CD4-positive, alpha-beta memory T cell (primary cell): ENCODE measurements at places on chromosomes 7 and 10.

DNA sequence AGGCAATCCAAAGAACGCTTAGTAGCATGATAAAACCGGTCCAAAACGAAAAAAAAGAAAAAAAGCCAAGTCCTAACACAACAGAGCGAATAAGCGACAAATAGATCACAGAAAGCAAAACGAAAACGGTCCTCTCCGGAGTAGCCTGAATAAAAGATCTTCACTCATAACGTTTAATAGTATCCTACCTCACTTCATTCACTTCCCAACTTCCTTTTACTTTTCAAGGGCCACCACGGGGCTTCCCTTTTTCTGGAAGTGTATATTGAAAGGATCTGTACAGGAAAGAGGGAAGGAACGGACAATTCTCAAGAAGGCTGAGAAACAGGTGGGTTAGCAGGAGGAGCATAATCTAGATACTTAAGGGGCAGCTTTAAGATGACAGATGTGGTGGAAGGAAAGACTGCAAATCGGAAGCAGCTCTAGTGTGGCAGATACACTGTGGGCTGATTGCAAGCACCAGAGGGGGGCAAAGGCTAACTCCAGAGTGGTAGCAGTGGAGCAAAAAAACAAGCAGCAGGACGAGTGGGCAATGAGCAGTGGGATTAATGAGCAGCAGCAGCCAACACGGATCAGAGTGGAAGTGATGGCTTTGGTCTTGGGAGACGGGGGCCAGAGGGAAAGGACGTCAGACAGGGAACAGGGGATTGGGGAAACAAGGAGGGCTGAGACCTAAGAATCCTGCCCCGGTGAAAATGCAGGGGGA is 866 bp downstream of the CNOT4 start:
- no peak for DNase-seq

- DNase-seq: no peak
Observed at GRCh38 chr10:4241724-4242345, 456.8 kb upstream of the KLF6 start.

GRCh38 chr10:29828440-29828894 is 193.7 kb upstream of the SVIL start:
- no peak for DNase-seq

- DNase-seq: no peak
Observed at GRCh38 chr10:103666087-103666761, 172.7 kb downstream of the NEURL1 start.

DNA sequence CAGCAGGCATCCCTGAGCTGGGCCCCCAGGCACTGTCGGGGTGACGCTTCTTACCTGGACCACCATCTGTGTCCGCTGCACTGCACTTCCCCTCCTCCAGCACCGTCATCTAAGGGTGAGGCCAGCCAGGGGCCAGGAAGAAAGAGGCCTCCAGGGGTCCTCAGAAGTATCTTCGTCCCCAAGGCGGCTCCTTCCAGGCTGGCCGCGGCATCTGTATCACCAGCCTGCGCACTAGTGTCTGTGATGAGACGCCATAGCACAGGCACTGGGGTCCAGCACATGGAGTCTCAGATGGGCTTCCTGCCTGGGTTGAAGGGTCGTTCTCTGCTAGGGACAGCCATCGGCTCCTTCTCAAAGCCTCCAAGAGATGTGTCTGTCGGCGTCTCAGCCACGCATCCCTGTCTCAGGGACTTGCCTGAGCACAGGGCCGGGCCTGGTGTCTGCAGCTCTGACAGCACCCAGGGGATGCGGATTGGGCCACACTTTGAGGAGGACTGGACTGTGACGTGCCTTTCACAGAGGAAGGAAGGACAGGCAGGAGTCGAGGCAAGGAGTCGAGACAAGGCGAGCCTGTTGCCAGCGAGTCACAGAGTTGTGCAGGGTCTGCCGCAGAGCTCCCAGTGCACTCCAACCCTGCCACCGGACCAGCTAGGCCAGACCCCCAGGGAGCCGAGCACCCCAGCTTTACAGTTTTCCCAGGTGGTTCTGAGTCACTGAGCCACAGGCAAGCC is 101.5 kb upstream of the DIP2C start:
- no peak for DNase-seq

DNA sequence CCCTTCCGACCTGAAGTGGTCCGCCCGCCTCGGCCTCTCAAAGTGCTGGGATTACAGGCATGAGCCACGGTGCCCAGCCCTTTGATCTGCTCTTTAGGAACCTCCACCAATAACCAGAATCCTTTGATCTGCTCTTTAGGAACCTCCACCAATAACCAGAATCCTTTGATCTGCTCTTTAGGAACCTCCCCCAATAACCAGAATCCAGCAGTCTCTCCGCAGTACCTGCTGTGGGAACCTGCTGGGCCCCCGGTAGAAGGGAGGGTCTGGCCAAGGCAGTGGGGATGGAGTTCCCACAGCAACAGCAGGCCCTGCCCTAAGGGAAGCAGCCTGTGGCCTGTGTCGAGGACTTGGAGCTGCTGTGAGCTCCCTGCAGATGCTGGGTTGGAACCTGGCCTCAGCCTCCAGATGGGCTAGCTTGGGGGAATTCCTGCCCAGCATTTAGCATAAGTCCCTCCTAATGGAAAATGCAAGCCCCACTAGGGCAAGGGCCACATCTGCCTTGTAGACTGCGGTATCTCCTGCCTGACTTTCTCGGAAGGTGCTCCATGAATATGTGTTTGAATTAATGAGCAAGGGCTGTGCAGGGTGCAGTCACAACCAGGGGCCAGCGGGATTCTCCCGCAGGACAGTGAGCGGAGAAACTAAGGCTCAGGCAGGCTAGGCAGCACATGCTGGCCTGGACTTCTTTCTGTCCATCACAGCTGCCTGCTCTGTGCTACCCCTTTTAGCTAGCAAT is 165.8 kb downstream of the UBE2H start:
- no peak for DNase-seq
